Activated CD8-positive, alpha-beta memory T cell treated with anti-CD3 and anti-CD28 coated beads for 1 hour (primary cell): ENCODE measurements at places on chromosomes 4 and X.

- no peak for DNase-seq
Observed at GRCh38 chr4:84498203-84498934, 723 bp downstream of the NKX6-1 start.

DNA sequence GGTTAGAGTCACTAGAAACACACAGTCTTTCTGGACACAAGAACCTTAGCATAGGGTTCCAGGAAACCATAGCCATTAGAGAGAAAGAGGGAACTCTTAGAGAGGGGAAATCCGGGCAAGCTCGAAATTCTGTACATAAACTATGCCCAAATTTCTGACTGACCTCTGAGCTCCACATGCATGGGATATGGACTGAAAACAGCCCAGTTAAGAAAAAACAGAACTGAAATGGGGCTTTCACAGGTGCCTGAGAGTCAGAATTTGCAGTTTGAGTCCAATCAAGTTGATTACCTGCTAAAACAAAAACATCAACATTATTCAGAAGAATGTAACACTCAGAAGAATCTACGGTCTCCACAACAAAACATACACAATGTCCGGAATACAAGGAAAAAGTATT lies 13.1 kb downstream of the DCHS2 start:
- DNase-seq, result no peak

- no peak for DNase-seq
Observed at GRCh38 chr4:31043382-31044062, 323.4 kb downstream of the PCDH7 start.

- DNase-seq, result peak; percentile 69
Observed at GRCh38 chrX:9995855-9996339, 28.7 kb downstream of the CLDN34 start.

DNA sequence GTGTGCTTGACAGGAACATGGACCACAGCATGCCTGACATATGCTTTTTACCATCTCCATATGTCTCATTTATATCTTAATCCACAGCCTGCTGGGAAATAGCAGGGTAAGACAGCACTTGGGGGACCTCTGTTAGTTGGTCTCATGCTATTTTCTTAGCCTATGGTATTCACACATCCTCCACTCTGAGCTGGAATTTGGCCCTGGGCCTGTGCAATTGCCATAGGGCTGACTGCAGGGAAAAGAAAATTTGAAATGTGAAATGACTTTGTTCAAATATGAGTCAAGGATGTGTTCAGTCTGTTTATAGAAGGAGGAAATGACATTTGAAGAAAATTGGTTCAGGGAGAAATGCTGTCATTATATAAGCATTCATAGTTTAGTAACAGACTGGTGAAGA lies 9.6 kb upstream of the MAP7D3 start:
- DNase-seq, result no peak

DNA sequence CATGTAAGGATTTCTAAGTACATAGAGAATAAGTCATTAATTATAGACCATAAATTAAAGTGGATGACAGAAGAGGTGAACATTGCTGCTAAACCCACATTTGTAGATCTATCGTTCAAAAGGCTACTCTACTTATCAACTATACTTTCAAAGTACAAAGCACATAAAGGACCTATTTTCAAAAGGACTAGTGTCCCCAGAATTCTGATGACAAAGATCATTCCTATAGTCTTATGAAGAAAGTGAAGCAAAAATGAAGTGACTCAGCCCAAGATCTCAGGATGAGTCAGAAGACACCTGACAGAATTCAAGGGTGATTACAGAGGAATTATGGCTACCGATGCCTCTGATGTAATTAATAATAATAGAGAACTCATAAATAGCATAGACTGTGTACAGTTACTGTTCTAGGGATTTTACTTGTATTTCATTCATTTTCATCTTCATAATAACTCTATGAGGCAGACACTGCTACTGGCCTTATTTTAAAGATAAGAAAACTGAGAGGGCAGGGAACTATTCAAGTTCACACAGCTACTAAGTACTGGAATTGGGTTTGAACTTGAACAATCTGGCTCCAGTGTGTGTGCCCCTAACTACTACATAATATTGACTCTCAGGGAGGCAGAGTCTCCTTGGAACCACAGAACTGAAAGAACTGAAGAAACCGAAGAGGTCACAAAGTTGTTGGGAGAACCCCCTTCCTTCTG lies 17.1 kb downstream of the USP46 start:
- DNase-seq, result no peak

- DNase-seq, result no peak
Observed at GRCh38 chr4:122845066-122845465, 18.4 kb downstream of the FGF2 start.

- DNase-seq, result no peak
Observed at GRCh38 chr4:785332-786073, 40.4 kb downstream of the CPLX1 start.

- no peak for DNase-seq
Observed at GRCh38 chr4:622071-622995, 3.0 kb upstream of the PDE6B start.

DNA sequence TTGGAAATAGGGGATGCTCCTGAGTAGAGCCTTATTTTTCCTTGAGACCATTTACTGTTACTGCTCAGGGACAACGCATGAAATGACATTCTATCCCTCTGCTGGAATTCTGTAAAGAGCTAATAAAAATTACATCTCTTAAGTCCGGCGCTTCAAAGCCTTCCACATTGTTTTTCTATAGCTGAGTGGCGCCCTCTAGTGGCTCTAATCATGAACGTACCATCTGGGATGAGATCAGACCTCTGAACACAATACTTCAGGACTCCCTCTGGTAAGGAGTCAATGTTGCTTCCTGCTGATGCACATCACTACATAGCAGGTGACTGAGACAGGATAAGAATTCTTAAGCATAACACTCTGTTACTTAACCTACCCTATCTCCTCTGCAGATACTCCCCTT lies 6.0 kb downstream of the HMGN5 start:
- peak; percentile 13 for DNase-seq

DNA sequence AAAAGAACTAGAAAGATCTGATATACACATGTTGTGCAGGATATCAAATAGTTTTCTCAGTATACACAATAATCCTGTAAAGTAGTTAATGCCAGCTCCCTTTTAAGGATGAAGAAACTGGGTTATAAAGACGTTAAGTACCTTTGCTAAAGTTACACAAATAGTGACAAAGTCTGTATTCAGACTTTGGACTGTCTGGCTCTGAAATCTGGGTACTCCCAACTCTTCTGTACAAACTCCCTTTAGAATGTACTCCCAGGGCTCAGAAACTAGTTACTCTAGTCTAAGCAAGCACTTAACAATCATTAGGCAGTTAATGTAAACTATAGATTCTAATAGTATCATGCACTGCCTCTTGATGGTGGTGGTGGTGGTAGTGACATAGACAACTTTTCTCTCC lies 7.2 kb downstream of the GPRASP3 start:
- no peak for DNase-seq

- DNase-seq, result no peak
Observed at GRCh38 chr4:161457906-161458305, 705.9 kb downstream of the FSTL5 start.

DNA sequence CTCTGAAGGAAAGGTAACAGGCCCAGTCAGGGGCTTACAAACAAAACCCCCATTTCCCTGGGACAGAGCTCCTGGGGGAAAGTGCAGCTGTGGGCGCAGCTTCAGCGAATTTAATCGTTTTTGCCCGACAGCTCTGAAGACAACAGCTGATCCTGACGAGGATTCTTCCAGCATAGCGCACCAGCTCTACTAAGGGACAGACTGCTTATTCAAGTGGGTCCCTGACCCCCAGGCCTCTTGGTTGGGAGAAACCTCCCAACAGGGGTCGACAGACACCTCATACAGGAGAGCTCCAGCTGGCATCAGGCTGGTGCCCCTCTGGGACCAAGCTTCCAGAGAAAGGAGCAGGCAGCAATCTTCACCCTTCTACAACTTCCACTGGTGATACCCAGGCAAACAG lies 486.7 kb downstream of the PRR32 start:
- DNase-seq, result no peak

- DNase-seq, result no peak
Observed at GRCh38 chr4:6840062-6840976, 57.8 kb downstream of the KIAA0232 start.

GRCh38 chr4:48930654-48931053 lies 24.1 kb upstream of the OCIAD2 start:
- DNase-seq, result no peak

DNA sequence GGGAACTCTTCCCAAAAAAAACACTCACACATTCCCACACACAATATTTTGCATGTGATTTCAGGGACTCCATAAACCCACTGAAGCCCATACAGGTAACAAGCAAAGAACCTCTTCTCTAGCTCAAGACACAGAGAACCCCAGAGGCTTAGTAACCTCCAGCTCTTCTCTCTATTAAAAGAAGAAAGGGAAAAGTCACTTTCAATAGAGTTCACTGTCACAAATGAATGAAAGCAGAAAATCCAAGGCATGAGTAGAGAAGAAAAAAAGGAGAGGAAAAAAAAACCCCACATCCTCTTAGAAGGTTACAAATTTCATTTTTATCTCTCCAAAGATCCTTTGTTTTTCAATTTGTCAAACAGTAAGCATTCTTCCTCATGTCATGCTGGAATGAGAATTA lies 30.7 kb upstream of the DCLK2 start:
- no peak for DNase-seq

DNA sequence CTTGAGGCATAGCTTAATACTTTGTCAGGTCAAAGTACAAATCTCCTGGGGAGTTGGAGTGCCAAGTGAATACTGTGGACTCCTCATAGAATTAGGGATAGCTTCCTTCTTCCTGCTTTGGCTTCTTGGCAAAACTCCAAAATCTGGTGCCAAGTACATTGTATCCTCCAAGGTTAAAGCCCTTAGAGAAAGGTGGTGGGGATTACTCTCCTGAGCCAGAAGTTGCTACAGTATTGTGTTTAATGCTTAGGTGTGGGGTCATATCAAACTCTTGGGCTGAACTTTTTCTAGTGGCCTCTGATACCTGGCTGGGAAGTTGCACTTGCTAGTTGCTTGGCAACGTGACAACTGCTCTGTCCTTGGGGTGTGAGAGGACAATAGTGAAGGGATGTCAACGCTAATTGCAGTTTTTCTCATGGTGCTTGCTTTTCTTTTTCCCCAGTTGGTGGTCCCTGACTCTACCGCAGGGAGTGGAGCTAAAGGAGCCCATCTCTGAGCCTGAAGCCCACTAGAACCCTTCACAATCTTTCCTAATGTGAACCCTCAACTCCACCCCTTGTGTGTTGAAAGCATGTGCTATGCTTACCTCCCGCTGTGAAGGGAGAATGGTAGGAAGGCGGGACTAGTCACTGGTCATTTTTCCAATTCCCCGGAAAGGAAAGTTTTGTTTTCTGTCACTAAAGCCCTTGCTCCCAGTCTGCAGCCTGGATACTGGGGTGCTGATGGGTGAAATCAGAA lies 35.5 kb downstream of the DLG3 start:
- DNase-seq, result no peak

GRCh38 chr4:75099321-75099720 lies 166.4 kb downstream of the PARM1 start:
- DNase-seq, result no peak

GRCh38 chr4:125303058-125303457 lies 11.7 kb upstream of the FAT4 start:
- DNase-seq, result no peak

DNA sequence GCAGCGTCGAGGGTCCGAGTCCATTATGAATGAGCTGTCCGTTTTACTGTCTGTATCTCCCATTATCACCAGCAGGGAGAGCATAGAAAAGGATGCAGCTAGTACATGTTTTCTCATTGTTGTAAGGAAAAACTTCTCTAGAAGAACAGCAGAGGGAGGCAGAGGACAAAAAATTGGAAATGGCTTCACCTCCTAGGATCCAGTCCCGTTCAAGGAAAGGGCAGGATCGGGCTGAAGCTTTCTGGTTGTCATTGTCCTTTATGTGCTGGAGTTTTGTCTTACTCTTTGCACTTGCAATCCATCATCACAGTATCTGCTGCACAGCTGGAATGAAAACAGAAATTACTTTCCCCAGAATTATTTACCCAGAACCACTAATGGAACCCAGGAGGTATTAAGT lies 14.7 kb downstream of the NDP start:
- no peak for DNase-seq

DNA sequence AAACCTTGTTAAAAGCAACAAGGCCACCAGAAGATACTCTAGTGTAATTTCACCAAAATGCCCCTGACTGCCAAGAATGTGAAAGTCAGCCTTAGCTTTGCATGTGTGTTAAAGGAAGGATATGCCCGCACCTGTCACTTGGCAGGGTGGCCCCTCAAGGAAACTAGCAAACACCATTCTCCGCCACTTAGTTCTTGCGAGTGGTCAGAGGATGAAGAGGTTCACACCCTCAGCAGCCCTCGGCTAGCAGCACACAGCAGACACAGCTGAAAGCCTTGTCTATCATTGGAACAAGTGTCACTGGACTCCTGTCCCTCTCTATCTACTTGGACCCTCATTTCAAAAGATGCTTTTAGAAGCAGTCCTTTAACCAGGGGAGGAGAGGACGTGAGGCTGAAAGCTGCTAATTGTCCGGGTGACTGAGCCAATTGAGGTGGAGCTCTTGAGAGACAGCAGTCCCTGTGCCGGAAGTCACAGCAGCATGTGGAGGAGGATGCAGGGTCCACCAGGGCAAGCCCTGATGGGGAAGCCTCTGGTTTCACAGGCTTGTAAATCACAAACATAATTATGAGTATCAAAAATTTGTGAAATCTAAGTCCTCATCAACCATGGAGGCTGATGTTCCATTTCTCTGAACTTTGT lies 18.0 kb downstream of the HHIP start:
- DNase-seq, result no peak

- no peak for DNase-seq
Observed at GRCh38 chr4:153297116-153297515, 47.4 kb upstream of the MND1 start.

- no peak for DNase-seq
Observed at GRCh38 chr4:130478406-130478805, 1382.5 kb downstream of the C4orf33 start.

DNA sequence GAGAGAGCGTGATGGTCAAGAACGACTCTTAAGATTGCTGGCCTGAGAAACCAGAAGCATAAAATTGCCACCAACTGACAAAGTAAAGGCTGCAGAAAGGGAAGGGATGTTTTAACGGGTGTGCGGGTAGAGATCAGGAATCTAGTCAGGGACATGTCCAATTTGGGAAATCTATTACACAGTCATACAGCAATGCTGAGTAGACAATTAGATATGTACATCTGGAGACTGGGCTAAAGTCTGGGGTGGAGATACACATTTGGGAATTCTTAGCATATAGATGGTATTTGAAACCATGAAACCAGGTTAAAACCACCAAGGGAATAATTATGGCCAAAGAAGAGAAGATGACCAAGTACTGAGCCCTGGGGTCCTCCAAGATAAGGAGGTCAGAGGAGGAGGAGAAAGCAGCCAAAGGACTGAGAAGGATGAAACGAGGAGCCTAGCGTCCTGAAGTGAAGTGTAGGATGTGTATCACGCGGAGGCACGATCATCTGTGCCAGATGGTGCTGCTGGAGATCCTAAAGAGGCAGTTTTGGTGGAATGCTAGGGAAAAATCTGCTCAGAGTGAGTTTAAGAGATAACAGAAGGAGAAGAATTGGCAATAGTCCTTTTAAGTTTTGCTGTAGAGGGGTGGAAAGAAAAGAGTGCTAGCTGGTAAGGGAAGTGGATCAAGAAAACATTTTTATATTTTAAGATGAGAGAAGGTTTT lies 36.5 kb downstream of the SEC24D start:
- no peak for DNase-seq
